ENCODE measurements at places on chromosomes 11 and 22.

GRCh38 chr11:28900427-28900826, 792.2 kb downstream of the METTL15 start:
- DNase-seq = no peak

GRCh38 chr22:46087816-46088277, 62.5 kb upstream of the PPARA start:
- DNase-seq = no peak

GRCh38 chr11:59145534-59145933, 2.9 kb downstream of the FAM111A start:
- DNase-seq = no peak

DNA sequence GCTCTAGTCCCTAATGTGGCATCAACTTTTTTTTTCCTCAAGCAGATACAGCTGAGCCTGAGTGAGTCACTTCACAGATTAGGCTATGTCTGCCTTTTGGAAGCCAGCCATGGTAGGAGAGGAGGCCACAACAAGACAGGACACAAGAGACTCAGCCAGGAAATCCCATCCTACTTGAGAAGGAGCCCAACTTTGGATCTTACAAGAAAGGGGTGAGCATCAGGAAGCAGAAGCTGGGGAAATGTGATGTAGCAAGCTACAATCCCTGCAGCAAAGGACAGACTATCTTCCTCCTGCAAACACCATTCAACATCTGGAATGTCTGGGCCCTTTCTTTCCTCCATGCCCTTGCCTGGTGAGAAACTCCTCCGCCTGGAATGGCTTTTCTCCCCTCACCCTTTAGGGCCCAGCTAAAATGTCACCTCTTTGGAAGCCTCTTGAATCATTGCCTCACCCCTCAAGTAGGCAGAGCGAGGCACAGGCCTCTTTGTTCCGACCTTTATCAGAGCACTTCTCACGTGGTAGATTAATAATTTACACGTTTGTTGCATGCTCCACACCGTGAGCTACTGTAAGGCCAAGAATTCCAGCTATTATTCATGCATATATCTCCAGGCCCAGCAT, 156.4 kb upstream of the PITPNB start:
- DNase-seq = no peak

GRCh38 chr22:43171019-43171491, 15.9 kb downstream of the TTLL12 start:
- no peak for DNase-seq

- no peak for DNase-seq
Measured at GRCh38 chr22:49234459-49234858, 593.2 kb downstream of the BRD1 start.

DNA sequence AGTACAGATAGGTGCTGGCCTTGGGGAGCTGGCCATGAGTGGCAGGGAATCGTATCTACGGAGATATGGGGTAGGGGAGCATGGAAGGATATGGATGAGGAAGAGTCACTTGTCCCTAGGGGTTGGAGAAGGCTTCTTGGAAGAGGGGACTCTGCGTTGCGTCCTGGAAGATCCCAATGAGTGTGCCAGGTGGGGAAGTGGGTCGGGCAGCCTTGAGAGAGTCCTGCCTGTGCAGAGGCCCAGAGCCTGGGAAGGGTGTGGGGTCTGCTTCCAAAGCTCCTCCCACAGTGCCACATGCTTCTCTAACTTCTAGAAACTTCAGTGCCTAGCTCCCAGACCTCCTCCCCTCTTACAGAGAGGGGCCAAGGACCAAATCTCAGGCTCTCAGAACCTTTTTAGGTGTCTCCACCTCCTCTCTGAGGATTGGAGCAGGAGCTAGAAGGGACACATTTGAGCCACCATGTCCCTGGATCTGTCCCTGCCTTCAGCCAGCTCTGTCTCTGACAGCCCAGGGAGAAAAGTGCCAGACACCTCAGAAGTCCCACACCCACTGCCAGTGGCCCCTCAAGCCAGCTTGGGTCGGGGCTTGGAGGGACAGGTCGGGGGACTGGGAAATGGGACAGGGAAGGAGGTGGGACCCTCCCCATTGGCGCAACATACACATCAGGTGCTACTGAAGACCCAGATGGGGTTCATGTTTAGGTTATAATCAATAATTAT, 11.0 kb downstream of the RHBDD3 start:
- no peak for DNase-seq

DNA sequence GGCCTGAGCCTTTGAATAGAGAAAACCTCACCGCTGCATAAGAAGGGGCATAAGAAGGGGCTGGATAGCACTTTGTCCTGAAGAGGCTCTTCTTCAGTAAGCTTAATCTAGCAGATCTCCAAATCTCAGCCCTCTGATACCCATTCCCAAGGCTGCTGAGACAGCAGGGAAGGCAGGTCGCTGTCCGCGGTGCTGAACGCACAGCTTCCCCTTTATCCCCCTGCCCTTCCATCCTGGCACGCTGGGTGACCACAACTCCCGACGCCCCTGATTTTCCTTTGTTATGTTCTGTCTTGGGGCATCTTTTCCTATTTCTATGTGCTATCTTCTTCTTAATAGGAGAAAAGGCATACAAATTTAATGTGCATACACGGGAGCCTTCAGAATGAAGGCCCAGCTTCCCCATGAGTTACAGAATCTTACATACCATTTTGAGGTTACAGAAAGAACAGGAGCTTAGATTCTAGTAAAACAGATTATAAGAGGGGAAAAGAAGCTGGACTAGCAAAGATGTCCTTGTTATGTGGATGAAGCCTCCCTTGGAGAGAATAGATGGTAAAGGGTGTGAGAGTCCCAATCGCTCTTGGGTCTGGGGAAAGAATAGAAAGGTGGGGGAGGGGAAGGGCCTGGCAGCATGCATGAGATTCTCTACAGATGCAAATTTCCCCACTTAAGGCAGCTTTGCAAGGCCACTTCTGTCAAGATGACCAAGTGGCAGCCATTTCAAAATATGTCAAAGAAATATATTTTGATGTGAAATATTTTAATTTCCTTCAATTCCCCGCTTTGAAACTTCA, 5.7 kb upstream of the SULT4A1 start:
- no peak for DNase-seq

- peak; percentile 45 for DNase-seq
Measured at GRCh38 chr11:34250732-34251588, 106.8 kb downstream of the ABTB2 start.

- no peak for DNase-seq
Measured at GRCh38 chr22:30284172-30284571, 5.1 kb downstream of the CASTOR1 start.

GRCh38 chr11:69866648-69867047, 47.4 kb upstream of the FGF3 start:
- no peak for DNase-seq

DNA sequence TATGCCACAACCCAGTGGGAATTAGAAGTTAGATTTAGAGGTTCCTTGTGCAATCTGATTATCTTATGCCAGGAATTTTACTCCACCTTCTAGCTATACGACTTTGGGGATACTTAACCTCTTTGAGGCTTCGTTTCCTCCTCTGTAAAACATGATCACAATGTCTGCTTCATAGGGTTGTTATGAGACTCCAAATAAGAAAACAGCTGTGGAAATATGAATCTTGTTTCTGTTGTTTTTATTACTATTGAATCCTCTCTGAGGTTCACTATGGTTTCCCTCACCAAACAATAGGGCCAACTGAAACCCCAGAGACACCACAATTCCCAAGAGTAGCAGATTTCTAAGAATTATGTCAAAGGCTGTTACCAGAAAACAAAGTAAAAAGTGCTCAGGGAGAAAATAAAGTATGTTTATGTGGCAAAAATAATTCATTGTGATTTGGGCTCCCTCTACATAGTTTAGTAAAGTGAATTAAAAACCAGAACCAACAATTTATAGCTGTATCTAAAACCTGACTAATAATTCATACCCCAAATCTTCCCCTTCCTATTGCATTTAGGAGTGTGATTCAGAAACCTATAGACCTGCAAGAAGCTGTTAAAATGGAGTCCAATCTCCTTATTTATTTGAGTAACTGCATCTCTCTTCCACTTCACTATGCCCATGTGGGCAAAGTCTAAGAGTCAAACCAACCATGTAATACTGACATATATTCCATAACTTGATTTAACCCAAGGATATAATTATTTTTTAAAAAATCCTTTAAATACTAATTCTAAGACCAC, 38.4 kb downstream of the AMBRA1 start:
- DNase-seq = no peak

DNA sequence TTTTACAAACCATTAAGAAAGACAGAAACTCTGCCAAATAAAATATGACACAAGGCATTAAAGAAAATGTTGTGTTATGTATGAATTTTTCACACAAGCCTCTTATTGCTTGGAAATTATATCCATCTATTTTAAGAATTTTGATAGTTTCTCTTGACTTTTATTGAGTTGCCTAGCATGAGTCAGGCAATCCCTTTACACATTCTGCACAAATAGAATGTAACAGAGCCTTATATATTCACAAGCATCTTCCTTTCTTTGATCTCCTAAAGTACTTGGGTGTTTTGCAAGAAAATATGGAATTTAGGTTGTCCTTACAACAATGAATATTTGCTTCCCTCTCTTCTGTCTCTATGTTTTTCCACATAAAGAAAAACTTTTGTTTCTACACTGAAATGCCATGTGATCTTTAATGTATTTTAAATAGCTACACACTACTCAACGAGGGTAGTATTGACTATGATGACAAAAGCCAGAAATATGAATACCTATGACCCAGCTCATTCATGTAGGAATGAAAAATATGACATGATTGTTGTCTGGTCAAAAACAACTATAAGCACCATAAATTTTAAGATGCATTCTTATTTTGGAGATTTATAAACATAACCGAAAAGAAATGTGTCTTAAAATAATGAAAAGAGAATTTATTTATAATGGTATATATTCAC, 398.8 kb downstream of the GUCY1A2 start:
- DNase-seq = no peak

DNA sequence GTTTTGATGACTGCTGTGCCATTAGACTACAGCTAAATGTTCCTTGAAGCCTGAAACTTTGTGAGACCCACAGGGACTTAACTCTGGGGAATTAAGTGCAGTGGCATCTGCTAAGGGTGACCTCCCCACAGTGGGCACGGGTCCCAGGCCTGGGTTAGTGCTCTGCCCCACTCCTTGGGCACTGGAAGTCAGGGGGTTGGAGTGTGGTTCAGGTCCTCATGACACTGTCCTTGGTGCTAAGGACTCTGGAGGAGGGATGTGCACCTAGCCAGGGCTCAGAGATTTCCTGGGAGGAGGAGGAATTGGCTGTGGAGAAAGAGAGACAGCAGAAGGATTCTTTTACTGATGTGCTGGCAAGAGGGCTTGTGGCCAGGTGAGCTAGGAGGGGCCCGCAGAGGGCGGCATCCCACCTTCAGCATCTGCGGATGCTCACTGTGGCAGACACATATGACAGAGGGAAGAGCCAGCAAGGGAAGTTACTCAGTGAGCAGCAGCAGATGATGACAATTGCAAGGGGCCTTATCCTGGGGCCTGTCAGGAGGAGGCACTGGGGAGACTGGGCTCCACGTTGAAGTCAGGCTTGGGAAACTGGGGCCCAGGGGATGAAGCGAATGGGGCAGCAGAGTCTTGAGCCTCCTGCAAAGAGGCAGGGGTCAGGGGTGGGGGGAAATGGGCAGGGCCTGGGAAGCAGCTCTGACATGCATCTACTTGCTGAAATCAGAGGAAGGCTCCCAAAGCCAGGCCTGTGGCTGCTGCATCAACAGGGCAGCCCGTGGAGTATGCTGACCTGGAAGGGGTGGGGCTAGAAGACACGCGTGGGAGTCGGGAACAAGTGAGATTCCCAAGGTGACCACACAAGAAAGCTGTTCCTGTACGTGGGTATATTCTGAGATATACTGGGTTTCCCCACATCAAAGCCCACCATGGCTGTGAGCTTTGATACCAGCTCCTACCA, 144.0 kb downstream of the MPPED1 start:
- DNase-seq = no peak

DNA sequence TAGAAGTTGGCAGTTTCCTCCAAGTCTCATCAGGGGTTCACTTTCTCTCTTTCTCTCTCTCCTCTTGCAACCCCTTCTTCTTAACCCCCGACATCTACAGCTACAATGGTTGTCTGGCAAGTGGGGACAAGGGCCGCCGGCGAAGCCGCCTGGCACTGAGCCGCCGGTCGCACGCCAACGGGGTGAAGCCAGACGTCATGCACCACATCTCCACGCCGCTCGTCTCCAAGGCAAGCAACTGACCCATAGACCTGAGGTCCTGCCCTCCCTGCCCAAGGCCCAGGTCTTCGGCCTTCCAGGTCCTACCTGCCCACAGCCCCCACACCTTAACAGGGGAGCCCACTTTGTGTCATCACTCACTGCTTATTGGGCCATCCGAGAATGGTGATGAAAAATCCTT, 4.4 kb downstream of the PELI3 start:
- no peak for DNase-seq

DNA sequence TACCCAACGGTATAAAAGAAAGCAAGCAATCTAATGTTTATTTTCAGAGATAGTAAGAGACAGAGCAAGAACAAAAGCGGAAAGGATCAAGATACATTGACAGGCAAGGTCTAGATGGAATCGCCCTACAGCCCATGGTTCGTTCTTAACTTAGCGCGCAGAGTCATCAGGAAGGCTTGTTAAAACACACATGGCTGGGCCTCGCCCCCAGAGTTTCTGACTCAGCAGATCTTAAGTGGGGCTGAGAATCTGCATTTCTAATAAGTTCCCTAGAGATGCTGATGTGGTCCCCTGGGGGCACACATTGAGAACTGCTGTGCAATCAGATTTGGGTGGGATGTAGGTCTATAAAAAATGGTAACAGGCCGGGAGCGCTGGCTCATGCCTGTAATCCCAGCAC, 35.8 kb upstream of the CHRM4 start:
- DNase-seq = no peak

DNA sequence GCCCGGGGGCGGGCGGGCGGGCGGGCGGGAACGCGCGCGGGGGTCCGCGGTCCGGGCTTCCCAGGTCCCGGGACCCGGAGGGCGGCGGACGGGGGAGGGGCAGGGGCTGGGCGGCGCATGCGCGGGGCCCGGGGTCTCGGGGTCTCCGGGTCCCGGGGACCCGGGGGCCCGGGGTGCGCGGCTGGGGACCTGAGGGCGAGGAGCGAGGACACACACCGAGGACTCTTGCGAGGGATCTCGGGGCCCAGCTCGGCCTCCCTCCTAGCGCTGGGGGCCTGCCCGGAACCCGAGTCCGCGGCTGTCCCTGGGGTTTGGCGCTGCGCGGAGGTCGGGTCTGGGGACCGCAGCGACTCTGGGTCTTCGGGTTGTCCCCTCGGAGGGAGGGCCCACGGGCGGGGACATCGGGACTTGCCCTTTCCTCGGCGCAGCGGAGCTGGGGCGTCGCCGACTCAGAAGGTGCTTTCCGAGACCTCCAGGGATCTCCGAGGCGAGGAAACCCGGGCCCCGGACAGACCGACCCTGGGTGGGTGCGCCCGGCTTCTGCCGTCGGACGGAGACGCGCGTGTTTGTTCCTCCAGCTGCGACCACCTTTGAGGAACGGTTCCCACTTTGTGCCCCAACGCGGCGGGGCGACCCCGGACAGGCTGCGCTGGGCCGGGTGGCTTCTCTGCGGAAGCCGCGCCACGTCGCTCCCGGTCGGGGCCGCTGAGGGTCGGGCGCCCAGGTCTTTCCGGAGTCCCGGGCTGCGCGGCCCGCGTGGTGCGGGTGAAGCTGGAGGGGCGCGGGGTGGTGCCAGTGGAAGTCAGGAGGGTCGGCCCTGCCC, 540 bp downstream of the PPARA start:
- DNase-seq = peak; percentile 39

Data from effector CD8-positive, alpha-beta T cell (primary cell).